Fibroblast of mammary gland (primary cell): ENCODE measurements at places on chromosomes 1 and 21.

DNA sequence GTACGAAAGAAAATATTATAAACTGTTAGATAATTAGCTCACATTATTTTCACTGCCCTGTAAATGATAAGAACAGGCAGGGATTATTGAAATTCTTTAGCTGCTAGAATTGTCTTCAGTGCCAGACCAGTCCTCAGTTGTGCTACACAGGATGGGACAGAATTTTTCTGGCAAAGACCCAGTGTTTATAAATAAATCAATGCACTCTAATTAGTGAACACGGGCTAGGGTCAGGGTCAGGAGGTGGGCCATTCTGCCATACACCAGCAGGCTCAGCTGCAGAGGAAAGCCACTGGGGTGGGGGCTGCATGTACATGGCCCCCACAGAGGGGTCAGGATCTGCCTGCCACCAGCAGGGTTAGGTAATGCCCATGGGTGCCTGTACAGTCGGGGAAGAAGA, 6.4 kb downstream of the BCAR3 start:
- DNase-seq: no peak

GRCh38 chr1:235074523-235075047, 54.1 kb downstream of the TOMM20 start:
- peak; percentile 94 for DNase-seq

DNA sequence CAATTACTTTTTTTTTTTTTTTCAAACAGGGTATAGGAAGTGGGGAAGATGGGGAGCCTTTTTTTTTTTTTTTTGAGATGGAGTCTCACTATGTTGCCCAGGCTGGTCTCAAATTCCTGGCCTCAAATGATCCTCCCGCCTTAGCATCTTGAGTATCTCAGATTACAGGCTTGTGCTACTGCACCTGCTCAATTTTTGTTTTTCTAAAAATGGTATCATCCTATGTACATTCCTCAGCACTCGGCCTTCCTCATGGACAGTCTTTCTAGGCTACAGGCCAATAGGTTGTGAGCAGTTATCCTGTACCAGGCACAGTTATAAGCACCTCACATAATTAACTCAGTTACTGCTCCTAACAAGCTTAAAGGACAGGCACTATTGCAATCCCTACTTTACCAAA, 132.1 kb upstream of the EDN2 start:
- no peak for DNase-seq

DNA sequence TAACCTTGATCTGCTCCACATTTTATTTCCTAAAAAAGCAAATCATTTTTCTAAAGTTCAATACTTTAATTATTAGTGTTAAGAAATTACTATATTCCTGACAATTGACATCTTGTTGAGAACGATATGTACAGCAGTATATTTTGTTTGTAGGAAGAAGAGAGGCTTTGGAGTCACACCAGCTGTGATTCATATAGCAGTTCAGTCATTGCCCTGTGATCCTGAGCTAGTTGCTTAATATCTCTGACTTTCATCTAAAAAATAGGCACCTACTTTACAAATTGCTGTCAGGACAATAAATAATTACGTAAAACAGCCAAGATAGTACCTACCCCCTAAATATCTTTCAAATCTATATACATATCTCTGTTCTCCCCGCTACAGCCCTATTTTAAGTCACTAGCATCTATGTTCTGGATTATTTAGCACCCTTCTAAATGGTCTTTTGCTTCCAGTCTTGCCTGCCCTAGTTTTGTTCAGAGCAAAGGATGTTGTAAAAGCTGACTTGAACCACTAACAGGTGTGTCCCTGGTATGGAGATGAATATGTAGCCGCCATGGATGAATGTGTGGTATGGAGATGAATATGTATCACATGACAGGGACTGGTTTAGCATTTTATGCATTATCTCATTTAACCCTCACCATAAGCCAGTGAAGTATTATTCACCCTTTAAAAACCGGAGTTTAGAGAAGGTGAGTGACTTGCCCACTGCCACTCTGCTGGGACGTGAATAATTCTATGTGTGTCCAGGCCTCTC, 42.2 kb downstream of the RNF220 start:
- DNase-seq: peak; percentile 66

- DNase-seq: no peak
Observed at GRCh38 chr1:20507248-20507563, 745 bp downstream of the MUL1 start.

DNA sequence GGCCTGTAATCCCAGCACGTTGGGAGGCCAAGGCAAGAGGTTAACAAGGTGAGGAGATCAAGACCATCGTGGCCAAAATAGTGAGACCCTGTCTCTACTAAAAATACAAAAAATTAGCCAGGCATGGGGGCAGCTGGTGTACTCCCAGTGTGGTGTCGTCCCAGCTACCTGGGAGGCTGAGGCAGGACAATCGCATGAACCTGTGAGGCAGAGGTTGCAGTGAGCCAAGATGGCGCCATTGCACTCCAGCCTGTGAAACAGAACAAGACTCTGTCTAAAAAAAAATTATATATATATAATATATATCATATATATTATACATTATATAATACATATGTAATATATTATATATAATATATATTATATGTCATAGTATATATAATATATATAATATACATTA, 249.2 kb upstream of the TPTE start:
- DNase-seq: no peak

DNA sequence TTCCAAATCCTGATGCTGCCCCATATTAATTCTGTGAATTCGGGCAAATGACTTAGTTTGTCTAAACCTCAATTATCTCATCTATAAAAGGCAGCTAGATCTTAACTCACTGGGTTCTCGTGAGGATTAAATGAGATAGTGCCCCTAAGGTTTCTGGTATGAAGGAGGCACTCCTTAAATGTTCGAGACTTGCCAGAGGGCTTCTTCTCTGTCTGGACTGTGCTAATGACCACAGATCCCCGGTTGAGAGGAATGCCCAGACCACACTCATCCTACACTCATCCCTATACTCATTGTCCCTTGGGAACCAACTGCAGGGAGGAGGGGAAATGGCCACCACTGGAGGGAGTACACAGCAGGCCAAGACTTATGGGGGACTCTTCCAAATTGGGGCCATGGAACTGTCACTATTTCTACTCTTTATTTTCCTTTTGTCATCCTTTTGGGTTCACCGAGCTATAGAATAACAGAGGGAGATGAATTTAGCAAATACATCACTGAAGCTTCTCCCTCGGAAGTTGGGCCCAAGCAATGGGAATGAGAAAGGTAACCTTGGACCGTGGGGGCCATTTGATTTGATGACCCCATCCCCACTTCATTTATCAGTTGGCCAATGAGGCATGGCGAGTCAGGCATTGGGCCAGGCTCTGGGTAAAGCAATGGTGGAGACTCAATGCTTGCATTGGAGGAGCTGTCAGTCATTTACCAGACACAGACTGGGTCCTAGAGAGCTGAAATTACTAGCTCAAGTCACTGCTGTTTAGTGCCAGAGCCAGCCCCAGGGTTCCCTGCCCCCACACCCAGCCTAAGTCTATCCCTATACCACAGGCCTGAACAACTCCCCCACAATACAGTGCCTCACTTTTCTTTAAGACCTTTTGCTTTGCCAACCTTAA, 5.1 kb downstream of the ATF3 start:
- DNase-seq: peak; percentile 88

- no peak for DNase-seq
Observed at GRCh38 chr21:25615880-25616279, 8.6 kb upstream of the MRPL39 start.

- DNase-seq: no peak
Observed at GRCh38 chr1:167152192-167152876, 58.5 kb downstream of the STYXL2 start.

- DNase-seq: no peak
Observed at GRCh38 chr1:29310616-29311180, 74.4 kb downstream of the PTPRU start.

- DNase-seq: no peak
Observed at GRCh38 chr1:3020263-3020909, 881 bp upstream of the ACTRT2 start.

- peak; percentile 80 for DNase-seq
Observed at GRCh38 chr1:30877205-30877912, 31.2 kb downstream of the SDC3 start.

- DNase-seq: no peak
Observed at GRCh38 chr1:117644696-117645311, 39.0 kb downstream of the TENT5C start.

- DNase-seq: no peak
Observed at GRCh38 chr1:234322097-234322496, 51.2 kb upstream of the COA6 start.

GRCh38 chr1:18108299-18109057, 880 bp downstream of the IGSF21 start:
- DNase-seq: no peak

- no peak for DNase-seq
Observed at GRCh38 chr1:88730132-88730675, 46.1 kb downstream of the PKN2 start.

GRCh38 chr1:18932387-18932786, 24.1 kb downstream of the IFFO2 start:
- no peak for DNase-seq

GRCh38 chr1:29584776-29585175, 348.5 kb downstream of the PTPRU start:
- peak; percentile 27 for DNase-seq

DNA sequence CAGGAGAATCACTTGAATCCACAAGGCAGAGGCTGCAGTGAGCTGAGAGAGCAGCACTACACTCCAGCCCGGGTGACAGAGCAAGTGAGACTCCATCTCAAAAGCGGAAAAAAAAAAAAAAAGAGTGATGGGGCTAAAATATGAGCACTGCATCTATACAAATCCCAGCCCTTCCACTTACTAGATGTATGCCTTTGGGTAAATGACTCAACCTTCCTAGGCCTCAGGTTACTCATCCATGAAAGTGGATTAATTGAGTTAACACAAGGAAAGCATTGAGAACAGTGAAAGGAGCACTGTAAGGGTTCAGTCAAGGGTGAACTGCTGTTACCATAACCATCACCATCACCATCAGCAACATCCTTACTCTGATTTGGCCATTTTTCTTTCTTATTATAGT, 226.4 kb upstream of the C8B start:
- DNase-seq: no peak

DNA sequence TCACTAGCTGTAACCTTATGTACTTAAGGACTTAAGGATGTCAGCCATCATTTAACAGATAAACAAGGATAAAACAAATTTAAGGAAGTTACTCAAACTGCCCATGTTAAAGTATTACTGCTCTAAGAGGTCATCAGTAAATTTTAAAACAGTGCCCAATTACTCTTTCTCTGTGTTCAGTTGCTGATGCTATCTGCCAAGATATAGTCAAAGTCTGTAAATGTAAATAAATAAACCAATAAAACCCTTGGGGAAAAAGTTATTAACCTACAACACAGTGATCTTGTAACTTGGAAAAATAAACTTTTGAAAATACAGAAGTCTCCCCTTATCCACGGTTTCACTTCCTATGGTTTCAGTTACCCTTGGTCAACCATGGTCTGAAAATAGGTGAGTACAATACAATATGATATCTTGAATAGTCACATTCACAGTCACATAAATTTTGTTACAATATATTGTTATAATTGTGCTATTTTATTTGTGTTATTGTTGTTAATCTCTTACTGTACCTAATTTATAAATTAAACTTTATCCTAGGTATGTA, 501.8 kb downstream of the LMO4 start:
- DNase-seq: no peak

DNA sequence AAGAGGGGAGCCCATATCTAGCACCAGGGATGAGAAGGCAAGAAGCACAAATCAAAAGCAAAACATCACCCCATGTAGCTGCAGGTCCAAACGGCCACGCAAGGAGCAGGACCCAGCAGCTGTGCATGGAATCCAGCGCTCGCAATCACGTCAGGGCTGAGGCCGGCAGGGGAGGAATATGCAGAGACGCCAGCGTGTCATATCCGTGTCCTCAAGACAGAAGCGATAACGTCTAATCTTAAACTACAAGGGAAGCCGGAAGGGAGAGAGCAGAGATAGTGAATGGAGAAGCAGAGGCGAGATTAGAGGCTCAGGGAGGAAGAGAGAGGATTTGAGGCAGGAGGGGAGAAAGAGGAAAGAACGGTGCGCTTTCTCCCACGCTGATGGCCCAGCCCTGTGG, 39.1 kb downstream of the FBXO2 start:
- DNase-seq: no peak

DNA sequence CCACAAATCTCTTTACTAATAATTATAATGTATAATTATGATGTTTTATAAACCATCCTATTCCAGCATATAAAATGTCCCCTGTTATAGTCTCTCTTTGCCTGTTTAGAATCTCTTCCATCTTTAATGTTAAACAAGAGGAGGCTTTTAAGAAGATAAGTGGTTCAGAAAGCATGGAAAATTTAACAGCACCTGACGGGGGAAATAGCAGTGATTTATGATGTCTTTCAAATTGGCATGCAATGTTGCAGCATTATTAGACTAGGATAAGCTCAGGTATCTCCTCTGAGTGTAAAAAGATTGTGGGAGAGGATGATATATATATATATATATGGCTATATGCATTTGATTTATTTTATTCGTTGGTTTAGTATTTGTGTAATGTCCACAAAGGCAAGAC, 24.4 kb downstream of the GIPC2 start:
- DNase-seq: no peak

DNA sequence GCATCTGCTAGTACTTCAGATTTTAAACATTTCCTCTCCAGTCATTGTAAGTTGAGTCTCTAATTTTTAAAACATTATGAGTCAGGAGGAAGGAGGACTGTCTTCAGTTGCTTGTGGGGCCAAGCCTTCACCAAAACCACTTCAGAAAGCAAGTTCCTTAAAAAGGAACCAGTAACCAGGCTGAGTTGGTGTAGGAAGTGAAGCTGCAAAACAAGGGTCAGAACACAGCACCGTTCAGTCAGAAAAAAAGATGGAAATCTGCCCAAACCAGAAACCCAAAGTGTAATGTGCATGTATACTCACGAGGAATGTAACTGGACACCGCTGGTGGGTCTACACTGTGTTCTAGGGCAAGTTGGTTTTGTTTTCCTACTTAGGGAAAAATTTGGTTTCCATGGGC, 402.1 kb downstream of the SETD4 start:
- DNase-seq: peak; percentile 94

DNA sequence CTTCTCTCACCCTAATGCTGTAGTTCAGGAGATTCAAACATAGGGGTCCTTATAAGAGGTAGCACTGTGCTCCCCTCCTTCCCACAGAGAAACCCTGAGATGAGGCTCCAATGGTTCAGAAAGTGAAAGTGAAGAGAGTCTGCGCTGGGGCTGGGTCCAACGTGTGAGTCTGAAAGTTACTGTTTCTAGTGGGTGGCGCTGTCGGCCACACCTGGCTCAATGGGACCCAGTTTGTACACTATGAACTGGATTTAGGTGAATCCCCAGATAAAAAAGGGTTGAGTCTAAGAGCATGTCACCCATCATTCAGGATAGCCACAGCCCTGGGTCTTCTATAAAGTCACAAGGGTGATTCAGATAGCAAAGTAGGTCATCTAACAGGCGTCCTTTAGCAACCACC, 2.8 kb downstream of the SMCP start:
- DNase-seq: no peak

DNA sequence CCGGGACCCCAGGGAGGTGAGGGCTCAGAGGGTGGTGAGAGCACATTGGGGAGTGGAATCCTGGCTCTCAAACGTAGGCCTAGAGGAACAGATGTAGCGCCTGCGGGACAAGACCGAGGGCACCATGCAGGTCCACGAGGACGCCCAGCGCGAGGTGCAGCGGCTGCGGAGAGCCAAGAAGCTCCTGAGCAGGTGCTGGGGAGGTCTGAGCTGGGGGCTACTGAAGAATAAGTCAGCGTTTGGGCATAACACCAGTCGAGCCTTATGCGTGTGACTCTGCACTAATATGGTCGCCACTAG, 2.6 kb upstream of the NBPF3 start:
- DNase-seq: no peak

- no peak for DNase-seq
Observed at GRCh38 chr1:117662667-117663066, 56.8 kb downstream of the TENT5C start.
